ENCODE measurements at places on chromosomes 3 and 15.

DNA sequence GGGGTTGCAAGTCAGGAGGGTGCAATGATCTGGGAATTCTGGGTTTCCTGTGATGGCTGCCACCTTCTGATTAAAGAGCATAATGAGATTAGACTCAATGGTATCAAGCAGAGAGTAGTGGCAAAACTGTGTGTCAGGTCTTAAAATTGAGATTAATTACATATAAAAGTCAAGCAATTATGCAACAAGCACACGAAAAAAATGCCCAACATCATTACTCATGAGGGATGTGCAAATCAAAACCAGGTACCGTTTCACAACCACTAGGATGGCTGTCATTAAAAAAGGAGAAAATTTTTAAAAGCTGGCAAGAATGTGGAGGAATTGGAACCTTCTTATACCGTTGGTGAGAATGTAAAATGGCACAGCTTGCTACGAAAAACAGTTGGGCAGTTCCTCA is 205.0 kb downstream of the OSBPL10 start:
- no peak for DNase-seq

DNA sequence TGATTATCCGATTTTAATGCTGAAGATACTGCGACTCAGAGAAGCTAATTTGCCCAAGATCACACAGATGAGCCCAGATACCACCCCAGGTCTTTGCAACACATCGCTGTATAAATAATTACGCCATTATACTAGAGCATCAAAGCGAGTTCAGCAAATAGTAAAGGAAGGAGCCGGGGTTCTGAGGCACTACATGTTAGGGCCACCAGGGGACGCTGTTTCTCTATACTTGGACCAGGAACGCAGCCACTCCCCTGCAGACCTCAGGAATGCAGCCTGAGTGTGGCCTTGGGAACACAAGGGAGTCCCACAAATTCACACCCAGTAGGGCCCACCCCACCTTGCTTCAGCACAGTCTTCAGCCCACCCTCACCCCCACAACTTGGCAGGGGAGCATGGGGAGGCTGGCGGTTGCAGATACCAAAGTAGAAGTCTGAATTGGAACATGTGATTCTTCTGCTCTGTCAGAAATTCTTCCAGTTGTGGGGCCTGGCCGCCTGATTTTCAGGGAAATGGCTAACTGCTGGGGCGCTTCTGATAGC is 57.8 kb upstream of the RYK start:
- DNase-seq: peak; percentile 78

- DNase-seq: no peak
Observed at GRCh38 chr3:26422415-26422814, 200.2 kb upstream of the LRRC3B start.

DNA sequence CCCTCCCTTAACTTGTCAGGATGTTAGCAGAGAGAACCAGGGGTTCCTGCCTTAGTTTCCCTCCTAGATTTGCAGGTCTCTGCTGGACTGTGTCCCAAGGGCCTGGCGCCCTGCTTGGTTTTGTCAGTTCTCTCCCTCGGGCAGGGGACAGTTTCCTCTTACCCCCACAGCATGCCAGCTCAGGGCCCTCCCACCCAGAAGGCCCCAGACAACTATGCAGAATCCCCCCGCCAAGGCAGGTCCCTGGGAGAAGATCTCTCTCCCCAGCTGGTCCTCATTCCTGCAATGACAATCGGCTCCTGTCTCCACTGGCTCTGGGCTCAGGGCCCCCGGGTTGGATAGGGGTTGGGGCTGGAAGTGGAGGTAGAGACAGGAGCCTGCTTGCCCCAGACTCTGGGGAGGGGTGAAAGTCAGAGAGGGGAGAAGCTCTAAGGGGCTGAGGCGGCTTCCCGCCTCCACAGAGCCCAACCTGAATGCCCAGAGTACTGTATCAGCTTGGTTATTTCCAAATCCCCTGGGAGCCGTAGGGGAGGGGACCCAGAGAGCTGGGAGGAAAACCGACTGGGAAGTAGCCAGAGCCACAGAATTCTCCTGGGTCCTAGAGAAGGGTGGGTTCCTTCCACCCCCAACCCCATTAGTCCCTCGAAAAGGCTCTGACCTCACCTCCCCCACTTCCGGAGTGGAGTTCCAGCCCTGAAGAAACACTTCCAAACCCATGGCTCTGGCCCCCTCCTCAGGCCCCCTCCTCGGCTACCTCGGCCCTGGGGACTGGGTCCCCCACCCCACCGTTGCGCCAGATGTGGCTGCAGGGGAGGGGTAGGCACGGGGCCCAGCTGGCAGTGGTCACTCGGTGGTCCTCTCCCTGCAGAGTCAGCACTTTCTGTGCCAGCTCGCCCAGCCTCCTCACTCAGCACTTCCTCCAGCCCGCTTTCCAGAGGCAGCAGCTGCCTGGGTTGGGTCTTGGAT is 3.8 kb upstream of the LOXL1 start:
- no peak for DNase-seq

DNA sequence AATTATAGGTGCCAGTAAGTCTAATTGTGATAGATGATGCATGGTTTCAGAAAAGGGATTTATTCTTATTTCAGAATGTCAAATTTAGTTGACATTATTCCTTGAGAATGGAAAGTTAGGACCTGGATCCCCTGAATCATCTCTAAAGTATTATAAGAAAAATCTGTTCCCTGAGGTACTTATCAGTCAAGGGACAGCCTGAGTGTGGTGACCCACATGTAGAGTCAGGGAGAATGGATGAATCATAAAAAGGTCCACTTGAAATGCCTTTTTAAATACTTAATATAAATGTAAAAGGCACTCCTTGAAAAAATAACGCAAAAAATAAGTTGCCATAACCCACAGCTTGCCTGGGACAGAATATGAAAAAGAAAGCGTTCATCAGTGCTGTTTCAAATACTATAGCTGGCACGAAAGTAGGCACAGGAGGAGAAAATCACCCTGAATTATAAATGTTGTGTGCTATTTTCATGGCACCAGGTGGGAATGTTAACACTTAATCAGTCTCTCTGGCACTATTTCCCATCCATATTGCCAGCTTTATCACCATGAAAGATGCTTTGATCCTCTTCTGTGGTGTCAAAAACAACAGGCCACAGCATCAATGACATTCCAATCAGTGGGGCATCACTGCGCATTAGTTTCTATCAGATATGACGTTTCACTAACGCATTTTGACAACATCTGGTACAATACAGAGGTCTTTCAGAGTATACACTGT is 208.5 kb downstream of the EPHA3 start:
- DNase-seq: no peak

DNA sequence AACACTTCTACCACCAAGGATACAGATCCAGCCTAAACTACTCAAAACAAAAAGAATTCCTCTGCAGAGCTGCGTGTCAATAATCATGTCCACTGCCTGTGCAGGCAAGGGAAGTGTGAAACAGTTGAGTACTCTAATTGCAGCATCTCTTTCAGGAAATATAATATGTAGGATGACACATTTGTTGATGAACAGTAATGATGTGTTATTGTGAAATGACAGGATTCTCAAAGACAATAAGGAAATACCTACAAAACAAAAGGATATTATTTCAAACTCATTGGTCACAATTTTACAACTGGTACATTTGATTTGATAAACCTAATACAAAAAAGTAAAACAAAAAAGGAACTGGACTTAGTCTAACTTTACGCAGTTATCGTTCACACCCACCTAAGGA is 4.4 kb downstream of the SPG11 start:
- DNase-seq: no peak

DNA sequence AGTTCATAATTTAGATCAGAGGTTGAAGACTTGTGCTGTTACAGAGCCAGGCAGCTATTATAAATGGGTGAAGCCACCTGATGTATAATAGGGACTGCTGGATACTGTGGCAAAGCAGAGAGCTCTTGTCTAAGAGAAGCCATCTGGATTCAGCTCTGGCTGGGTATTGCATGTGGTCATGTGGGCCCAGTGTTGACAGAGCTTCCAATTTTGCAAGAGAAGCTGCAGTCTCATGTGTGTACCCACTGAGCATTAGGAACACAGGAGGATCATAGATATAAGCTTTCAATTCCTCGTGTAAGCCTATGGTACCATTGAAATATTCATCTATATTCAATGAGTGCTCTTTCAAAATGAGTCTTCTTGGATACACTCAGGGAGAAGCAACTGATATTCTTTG is 303.9 kb upstream of the SLCO3A1 start:
- DNase-seq: no peak

DNA sequence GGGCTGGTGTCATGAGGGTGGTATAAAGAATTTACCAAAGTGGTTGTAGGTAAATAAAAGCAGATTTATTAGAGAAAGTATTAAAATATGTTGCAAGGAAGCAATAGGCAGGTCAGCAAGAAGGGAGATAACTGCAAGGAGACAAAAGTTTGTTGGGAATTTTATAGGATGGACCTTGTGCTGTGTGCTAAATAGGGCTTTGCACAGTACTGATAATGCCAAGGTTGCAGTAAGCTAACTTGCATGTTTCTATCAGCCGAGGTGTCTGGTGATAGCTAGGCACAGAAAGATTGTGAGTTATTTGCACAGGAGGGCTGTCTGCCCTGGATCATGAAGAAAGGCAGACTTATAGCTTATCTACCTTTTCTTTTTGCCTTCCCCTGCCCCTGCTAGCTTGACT is 102.5 kb upstream of the SPRED1 start:
- DNase-seq: no peak

DNA sequence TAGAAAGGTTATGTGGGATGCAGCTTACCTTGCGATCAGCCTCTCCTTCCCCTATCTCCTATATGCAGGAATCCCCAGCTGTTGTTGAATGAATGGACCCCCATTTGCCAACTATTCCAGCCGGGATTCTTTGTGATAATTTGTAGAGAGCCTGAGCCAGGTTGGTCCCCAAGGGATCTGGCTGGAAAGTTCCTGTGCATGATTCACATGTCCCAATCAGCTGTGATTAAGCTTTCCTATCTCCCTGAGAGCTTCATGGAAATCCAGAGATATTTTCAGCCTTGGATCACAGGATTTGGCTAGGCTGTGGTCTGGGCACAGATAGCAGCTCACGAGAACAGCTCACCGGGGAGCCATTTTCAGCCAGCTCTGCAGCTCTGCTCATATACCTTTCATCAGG is 76.7 kb downstream of the ARNT2 start:
- no peak for DNase-seq

DNA sequence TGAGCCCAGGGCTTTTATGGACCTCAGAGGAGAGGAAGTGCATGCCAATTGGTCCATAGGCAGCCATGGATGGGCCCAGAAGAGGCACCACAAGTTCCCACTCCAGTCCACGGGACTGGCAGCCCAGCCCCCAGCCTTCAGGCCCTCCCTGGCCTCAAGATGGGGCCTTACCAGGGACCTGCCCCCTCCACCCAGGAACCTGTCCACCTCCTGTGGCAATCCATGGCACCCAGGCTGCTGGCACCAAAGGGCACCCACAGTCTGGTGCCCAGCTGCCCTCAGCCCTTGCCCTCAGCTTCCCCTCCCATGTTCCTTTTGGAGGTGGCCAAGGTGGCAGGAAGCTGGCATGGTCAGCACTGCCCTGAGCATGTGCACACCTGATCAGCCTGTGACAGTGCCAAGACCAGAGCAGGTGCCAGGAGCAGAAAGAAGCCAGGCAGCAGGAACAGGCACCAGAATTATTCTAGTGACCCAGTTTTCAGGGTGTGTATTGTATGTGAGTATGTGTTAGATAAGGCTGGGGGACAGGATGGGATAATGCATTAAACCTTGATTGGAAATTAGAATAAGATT is 415.0 kb downstream of the NTRK3 start:
- no peak for DNase-seq

GRCh38 chr3:160098261-160098908 is 109.8 kb downstream of the IL12A start:
- DNase-seq: no peak

DNA sequence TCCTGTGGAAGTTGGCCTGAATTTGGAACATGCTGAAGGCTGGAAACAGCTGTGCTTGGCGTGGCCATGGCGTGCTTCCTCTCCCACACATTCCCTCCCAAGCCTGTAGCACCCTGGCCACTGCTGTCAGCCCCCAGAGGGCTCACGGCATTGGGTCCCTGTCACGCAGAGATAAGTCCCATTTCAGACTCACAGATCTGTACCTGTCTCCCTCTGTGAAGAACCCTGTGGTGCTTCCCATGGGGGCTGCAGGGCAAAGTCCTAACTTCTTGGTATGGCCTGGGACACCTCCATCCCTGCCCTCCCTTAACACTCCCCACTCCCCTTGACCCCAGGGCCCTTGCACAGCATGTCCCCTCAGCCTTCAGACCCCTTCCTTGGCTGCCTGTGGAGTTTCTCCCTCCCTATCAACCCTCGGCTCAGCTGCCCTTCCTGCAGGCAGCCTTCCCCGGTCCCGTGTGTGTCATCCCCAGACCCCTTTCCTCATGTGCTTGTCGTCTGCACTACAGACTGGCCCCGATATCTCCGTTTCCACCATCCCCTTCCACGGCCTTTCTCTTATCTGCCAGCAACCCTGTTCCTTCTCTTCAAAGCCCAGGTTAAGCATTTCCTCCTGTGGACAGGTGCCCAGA is 28.6 kb downstream of the ABTB1 start:
- no peak for DNase-seq

DNA sequence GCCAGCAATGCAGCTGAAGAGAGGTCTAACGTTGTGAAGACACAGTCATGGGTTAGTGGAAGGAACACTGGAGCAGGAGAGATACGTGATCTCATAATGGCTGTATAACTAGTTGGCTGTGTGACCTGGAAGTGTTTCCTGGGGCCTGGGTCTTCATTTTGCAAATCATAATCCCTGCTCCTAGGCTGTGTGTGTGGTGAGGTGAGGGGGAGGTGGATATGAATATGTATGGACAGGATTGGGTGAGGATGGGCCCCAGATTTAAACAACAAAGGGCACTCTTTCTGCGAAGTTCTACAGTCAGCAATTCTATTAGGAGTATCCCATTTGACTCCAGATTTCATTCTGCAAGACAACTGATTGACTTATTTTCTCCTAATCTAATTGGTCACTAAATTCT is 41.3 kb downstream of the ANKRD28 start:
- DNase-seq: no peak

DNA sequence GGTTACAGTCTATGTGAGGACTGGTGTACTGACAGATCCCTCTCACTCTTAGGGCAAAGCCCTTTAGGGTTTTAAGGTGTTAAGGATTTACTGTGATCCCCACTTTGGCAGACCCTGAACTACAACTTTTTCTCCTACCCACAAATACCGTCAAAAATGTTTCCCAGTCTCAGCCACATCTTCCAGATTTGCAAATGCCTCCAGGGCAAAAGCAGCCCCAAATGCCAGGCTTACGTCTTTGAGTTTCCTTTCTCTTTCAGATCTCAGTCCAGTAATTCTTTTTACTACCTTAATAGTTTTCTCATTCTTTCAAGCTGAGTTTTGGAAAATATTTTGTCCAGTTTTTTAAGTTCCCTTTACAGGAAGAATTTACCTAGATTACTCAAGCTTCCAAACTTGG is 13.4 kb upstream of the ITGA11 start:
- no peak for DNase-seq
